ENCODE measurements at places on chromosomes 2 and 18. TPM values are rescaled to one million over a fixed set of nuclear protein-coding genes. Genes with fewer than 3 reads are reported as not detected.

DNA sequence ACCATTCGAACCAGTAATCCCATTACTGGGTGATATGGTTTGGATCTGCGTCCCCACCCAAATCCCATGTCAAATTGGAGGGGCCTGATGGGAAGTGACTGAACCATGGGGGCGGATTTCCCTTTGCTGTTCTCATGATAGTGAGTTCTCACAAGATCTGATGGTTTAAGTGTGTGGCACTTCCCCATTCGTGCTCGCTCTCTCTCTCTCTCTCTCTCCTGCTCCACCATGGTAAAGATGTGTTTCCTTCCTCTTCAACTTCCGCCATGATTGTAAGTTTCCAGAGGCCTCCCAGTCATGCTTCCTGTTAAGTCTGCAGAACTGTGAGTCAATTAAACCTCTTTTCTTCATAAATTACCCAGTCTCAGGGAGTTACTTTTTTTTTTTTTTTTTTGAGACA lies 62.6 kb downstream of the NBAS start:
- no peaks in the 10 kb centered on the region for H3K4me1 ChIP-seq
- H3K27ac ChIP-seq, result no peak overlapping the region
- DNase-seq, result no peak
- peaks cover 27% of the 10 kb centered on the region for H3K36me3 ChIP-seq

- H3K27ac ChIP-seq, result no peak overlapping the region
- no peaks in the 10 kb centered on the region for H3K36me3 ChIP-seq
- H3K27me3 ChIP-seq, result no peaks in the 10 kb centered on the region
- no peak for DNase-seq
- H3K4me1 ChIP-seq, result no peaks in the 10 kb centered on the region
Observed at GRCh38 chr18:70371908-70372307, 83.1 kb downstream of the SOCS6 start.

DNA sequence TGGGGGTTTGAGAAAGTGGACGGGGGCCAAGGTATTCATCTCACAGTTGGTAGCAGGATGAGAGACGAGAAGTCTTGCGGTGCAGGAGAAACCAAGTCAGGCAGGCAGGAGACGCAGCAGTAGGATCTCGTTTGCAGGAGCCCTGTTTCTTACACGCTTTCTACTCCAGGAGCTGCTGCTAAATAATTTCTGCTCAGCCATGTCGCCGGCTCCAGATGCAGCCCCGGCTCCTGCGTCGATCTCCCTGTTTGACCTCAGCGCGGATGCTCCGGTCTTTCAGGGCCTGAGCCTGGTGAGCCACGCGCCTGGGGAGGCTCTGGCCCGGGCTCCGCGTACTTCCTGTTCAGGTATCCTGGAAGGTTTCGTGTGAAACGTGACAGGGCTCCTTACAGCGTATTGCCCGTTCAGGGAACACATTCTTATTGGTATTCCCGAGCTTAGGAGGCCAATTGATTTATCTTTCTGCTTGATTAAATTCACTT lies 494 bp downstream of the ANKZF1 start:
- H3K36me3 ChIP-seq, result peaks cover 66% of the 10 kb centered on the region
- no peaks in the 10 kb centered on the region for H3K27me3 ChIP-seq
- H3K27ac ChIP-seq, result peak overlapping the region; percentile 98
- H3K4me3 ChIP-seq, result peak overlapping the region; percentile 92

Gene ALLC
- total RNA-seq, result not detected

DNA sequence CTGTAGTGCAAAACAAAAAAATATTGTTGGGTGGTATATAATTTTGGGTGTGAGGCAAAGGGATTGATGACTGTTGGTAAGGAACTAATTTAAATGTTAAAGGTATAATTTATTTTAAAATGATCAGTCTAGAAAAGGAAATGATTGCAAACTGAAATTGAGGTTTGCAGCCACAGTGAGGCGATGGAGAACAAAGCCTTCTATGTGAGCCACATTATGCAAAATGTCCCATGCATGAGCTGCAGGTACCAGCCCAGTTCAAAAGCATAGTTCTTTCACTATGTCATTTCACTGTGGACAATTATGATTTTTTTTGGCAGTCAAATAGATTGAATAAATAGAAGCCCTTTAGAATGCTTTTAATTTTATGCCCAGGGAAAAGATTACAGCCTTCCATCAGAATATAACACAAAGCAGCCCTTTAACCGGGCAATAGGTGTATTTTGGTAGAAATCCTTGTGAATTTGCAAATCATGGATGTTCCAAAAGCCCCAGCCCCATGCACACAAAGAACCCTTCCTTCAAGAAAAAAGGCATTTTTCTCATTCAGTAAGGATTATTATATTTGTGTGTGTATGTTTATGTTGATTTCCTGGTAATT lies 1.7 kb downstream of the MAP2 start:
- no peak overlapping the region for H3K4me3 ChIP-seq
- peaks cover 10% of the 10 kb centered on the region for H3K4me1 ChIP-seq
- H3K36me3 ChIP-seq, result no peaks in the 10 kb centered on the region
- no peak for DNase-seq
- no peak overlapping the region for H3K27ac ChIP-seq
- H3K27me3 ChIP-seq, result peaks cover 36% of the 10 kb centered on the region

DNA sequence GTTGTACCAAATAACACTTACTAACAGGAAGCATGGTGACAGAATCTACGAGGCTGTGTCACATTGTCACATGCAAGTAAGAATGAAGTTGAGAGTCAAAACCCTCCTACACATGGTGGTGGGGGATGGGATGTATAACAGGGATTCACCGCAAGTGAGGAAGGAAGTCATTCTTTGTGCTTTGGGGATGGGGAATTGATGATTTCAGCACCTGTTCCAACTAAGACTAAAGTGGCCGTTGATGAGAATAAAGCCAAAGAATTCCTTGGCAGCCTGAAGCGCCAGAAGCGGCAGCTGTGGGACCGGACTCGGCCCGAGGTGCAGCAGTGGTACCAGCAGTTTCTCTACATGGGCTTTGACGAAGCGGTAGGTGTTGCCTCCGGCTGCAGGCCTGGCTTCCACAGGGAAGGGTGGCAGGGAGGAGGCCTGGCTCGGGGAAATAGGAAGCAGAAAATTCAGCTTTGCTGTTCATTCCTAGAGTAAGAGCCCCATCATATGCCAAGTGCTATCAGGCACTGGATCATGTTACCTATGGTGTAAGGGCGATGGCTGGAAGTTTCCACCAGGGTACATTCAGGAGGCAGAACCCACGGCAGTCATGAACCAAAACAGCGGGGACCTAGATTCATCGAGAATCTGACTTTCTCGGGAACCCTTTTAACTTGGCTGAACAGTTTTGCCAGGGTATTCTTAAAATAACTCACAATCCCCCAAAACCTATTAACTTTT lies 120.3 kb downstream of the UXS1 start:
- peak; percentile 33 for DNase-seq
- H3K27ac ChIP-seq, result no peak overlapping the region
- H3K4me1 ChIP-seq, result peaks cover 4% of the 10 kb centered on the region
- peaks cover 9% of the 10 kb centered on the region for H3K27me3 ChIP-seq
- no peaks in the 10 kb centered on the region for H3K36me3 ChIP-seq

DNA sequence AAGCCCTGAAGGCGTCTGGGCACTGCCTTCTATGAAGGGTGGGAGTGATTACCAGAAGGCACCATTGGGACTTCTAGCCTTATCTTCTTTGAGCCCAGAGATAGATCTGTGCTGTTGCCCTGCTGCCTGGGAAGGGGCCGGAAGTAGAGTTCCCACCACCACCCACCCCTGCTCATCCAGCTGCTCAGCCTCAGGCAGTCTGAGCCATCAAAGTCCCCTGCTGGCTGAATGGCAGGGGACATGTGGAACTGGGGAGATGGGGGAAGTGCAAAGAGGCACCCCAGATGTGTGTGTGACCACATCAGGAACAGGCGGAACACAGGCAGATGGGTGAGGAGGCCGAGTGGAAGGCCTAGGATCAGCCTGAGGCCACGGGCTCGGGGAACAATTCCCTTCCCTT lies 3.3 kb upstream of the WNT10A start:
- DNase-seq, result no peak
- no peaks in the 10 kb centered on the region for H3K36me3 ChIP-seq
- no peak overlapping the region for H3K27ac ChIP-seq
- peaks cover 27% of the 10 kb centered on the region for H3K4me1 ChIP-seq

GRCh38 chr2:36461039-36461681 lies 105.6 kb downstream of the CRIM1 start:
- peaks cover 2% of the 10 kb centered on the region for H3K4me1 ChIP-seq
- H3K27ac ChIP-seq, result no peak overlapping the region

Gene MOCOS
- 0.57 TPM for total RNA-seq

Gene ANKRD53
- total RNA-seq, result not detected

All from activated CD4-positive, alpha-beta T cell treated with anti-CD3 and anti-CD28 coated beads, Interleukin-2, amount 10 ng/mL, durations not matched to agents 24 days and 14 days (primary cell).